ENCODE measurements at places on chromosomes 12 and 14.

GRCh38 chr12:51372021-51372420 lies 19.2 kb downstream of the GALNT6 start:
- no peaks in the 10 kb centered on the region for H3K36me3 ChIP-seq
- DNase-seq = no peak
- no peak overlapping the region for H3K4me3 ChIP-seq
- H3K27ac ChIP-seq = peak overlapping the region; percentile 20
- no peaks in the 10 kb centered on the region for H3K27me3 ChIP-seq

DNA sequence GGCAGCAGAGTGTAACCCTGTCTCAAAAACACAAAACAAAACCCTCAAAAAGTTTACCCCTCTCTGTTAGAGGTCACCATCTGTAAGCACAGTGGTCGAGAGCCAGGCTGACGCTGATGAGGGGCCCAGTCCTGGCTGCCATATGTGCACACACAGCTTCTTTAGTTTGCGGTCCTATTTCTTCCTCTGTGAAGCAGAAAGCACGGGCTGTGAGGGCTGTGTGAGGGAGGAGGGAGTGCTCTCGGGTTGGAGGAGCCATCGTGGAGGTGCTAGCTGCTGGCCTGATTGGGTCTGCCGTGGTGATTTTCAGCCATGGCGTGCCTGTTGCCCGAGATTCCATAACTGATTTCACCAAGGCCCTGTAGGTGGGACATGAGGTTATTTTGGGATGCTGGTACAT lies 3.5 kb downstream of the ULK1 start:
- H3K4me1 ChIP-seq = peaks cover 70% of the 10 kb centered on the region
- H3K36me3 ChIP-seq = no peaks in the 10 kb centered on the region
- H3K27ac ChIP-seq = peak overlapping the region; percentile 98
- H3K4me3 ChIP-seq = no peak overlapping the region
- H3K27me3 ChIP-seq = no peaks in the 10 kb centered on the region
- no peak for DNase-seq

GRCh38 chr12:131223791-131224225 lies 270.1 kb downstream of the ADGRD1 start:
- no peak overlapping the region for H3K4me3 ChIP-seq
- H3K36me3 ChIP-seq = no peaks in the 10 kb centered on the region
- H3K27ac ChIP-seq = no peak overlapping the region
- H3K27me3 ChIP-seq = no peaks in the 10 kb centered on the region
- no peaks in the 10 kb centered on the region for H3K4me1 ChIP-seq
- no peak for DNase-seq

- no peaks in the 10 kb centered on the region for H3K36me3 ChIP-seq
- no peaks in the 10 kb centered on the region for H3K27me3 ChIP-seq
- no peaks in the 10 kb centered on the region for H3K4me1 ChIP-seq
- H3K4me3 ChIP-seq = no peak overlapping the region
- H3K27ac ChIP-seq = no peak overlapping the region
Measured at GRCh38 chr14:56979936-56980335, 169.7 kb upstream of the OTX2 start.

GRCh38 chr14:20455355-20456300 lies 602 bp downstream of the APEX1 start:
- DNase-seq = no peak
- no peaks in the 10 kb centered on the region for H3K27me3 ChIP-seq
- H3K36me3 ChIP-seq = peaks cover 59% of the 10 kb centered on the region

- DNase-seq = no peak
- H3K4me3 ChIP-seq = no peak within 1 kb of the TSS
- peaks cover 5% of the 10 kb centered on the region for H3K27me3 ChIP-seq
- H3K36me3 ChIP-seq = no peaks in the 10 kb centered on the region
- no peak within 1 kb of the TSS for H3K27ac ChIP-seq
Measured at GRCh38 chr12:132618683-132619043, at the start of gene P2RX2. Gene P2RX2, plus strand, starts transcription at chr12:132618776. Its CDS starts 41 bp downstream, at chr12:132618817.

DNA sequence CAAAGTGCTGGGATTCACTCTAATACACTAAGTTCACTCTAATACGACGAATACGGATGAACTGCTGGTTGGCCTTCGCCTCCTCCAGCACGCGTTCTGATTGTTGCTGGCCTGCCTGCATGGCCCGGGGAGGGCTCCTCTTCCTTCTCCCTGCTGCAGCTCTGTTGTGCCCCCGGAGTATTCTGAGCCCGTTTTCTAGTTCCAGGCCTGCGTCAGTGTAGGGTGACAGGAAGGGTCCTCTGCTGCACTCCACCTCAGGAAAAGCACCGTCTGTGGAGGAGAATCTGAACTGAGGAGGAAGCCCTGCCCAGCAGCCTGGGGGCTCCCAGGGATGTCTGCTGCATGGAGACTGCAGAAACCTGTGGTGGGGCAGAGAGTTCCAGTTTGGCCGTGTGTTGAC lies 44.4 kb downstream of the DDX51 start:
- no peak for DNase-seq
- no peak overlapping the region for H3K27ac ChIP-seq
- peaks cover 6% of the 10 kb centered on the region for H3K36me3 ChIP-seq
- no peak overlapping the region for H3K4me3 ChIP-seq
- H3K4me1 ChIP-seq = no peaks in the 10 kb centered on the region

DNA sequence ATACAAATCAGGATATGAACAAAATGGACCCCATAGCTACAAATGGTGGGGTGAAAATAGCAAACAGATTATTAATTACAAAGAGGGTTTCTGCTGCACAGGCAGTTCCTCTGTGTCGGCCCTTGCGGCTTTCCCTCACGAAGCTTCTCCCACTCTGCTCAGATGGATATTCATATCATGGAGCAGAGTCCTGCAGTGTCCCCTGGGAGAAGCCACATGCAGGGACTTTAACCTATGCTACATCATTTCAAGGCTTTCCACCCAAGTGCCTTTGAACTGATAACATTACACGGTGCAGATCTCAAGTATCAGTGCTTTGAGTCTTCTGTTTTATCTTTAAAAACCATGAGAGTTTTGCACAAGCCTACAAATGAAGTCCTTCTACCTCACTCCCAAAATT lies 229.1 kb downstream of the PPM1H start:
- peaks cover 27% of the 10 kb centered on the region for H3K4me1 ChIP-seq
- H3K36me3 ChIP-seq = no peaks in the 10 kb centered on the region
- no peaks in the 10 kb centered on the region for H3K27me3 ChIP-seq
- H3K4me3 ChIP-seq = no peak overlapping the region
- no peak overlapping the region for H3K27ac ChIP-seq

DNA sequence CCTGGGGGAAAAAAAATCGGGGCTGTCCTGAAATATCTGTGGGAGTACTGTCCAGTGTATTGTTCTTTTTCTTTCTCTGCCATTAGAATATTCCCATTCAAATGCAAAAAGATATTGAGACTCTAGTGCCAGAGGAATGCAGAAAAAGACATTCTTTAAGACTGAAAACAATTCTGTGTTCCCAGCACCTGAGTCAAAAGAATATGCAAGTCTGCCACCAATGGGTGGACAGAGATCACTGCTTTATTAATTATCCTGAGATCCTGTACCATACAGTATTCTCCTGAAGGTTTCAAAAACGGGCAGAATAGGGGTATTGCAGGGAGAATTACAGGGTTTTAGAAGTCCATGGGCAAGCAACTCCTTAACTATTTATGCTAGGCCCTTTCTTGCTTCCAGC lies 361.8 kb downstream of the C12orf50 start:
- H3K27ac ChIP-seq = no peak overlapping the region
- no peak overlapping the region for H3K4me3 ChIP-seq
- no peaks in the 10 kb centered on the region for H3K36me3 ChIP-seq
- no peaks in the 10 kb centered on the region for H3K27me3 ChIP-seq
- H3K4me1 ChIP-seq = no peaks in the 10 kb centered on the region

- no peaks in the 10 kb centered on the region for H3K27me3 ChIP-seq
- H3K4me1 ChIP-seq = no peaks in the 10 kb centered on the region
- H3K27ac ChIP-seq = no peak overlapping the region
- DNase-seq = no peak
- no peak overlapping the region for H3K4me3 ChIP-seq
Measured at GRCh38 chr14:29274890-29275596, 508.5 kb downstream of the FOXG1 start.

DNA sequence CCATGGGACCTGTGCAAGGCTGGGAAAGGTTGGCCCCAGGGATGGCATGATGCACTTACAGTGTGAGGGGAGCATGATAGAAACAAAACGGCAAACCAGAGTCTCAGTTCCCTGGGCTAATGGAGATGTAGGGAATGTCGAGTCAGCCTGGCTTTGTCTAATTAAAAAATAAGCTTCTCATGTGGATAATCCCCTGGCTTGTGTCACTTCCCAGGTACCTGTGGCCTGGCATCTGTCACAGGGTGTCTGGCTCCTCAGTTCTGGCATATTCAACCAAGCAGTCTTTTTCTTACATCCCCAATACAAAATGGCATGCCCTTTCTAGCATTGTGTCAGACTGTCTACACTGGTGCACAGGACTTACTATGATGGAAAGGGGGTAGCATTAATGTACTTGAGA lies 261.4 kb downstream of the GRIN2B start:
- H3K36me3 ChIP-seq = no peaks in the 10 kb centered on the region
- H3K4me1 ChIP-seq = no peaks in the 10 kb centered on the region
- no peak for DNase-seq
- no peaks in the 10 kb centered on the region for H3K27me3 ChIP-seq

GRCh38 chr14:104114421-104115130 lies 23.8 kb upstream of the KIF26A start:
- H3K36me3 ChIP-seq = no peaks in the 10 kb centered on the region
- no peaks in the 10 kb centered on the region for H3K27me3 ChIP-seq
- DNase-seq = no peak
- H3K27ac ChIP-seq = no peak overlapping the region
- peaks cover 20% of the 10 kb centered on the region for H3K4me1 ChIP-seq

DNA sequence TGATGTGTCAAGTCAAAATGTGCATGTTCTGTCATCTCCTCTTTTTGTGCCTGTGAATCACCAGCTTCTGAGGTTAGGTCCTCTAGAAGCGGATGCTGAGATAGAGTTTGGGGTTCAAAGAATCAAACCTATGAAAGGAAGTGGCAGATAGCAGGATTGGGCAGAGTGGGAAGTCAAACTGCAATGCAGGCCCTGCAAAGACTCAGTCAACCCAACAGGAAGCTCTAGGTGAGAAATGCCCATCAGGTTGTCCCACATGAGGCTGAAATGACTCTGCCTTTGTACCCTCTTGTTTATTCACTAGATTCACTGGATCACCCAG lies 4.5 kb upstream of the MIA2 start:
- H3K27me3 ChIP-seq = no peaks in the 10 kb centered on the region
- DNase-seq = no peak
- H3K4me1 ChIP-seq = no peaks in the 10 kb centered on the region
- no peak overlapping the region for H3K27ac ChIP-seq
- H3K4me3 ChIP-seq = no peak overlapping the region

DNA sequence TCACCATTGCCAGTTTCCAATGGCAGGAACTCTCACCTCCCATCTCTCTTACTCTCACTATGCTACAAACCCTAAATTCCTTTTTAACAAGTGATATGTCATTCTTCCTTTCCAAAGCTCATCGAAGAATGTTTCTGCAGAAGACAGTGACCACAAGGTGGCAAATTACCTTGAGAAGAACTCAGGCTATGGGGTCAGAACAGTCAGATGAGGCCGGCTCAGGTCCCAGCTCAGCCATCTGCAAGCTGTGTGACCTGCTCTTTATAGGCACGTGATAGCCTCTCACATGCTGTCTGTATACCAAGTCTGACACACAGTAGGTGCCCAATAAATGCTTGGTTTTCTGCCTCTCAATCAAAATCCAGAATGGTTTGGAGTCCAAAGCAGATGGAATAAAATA lies 80.7 kb downstream of the FOXN3 start:
- no peak overlapping the region for H3K4me3 ChIP-seq
- H3K27ac ChIP-seq = peak overlapping the region; percentile 81
- peaks cover 39% of the 10 kb centered on the region for H3K4me1 ChIP-seq
- H3K27me3 ChIP-seq = no peaks in the 10 kb centered on the region
- DNase-seq = no peak

- H3K36me3 ChIP-seq = no peaks in the 10 kb centered on the region
- H3K4me1 ChIP-seq = no peaks in the 10 kb centered on the region
- no peaks in the 10 kb centered on the region for H3K27me3 ChIP-seq
- H3K27ac ChIP-seq = no peak overlapping the region
Measured at GRCh38 chr12:57319678-57320469, 68.9 kb upstream of the STAC3 start.

GRCh38 chr12:108850854-108851573 lies 6.4 kb downstream of the SSH1 start:
- no peaks in the 10 kb centered on the region for H3K27me3 ChIP-seq
- H3K4me3 ChIP-seq = no peak overlapping the region
- peaks cover 67% of the 10 kb centered on the region for H3K4me1 ChIP-seq
- no peaks in the 10 kb centered on the region for H3K36me3 ChIP-seq

DNA sequence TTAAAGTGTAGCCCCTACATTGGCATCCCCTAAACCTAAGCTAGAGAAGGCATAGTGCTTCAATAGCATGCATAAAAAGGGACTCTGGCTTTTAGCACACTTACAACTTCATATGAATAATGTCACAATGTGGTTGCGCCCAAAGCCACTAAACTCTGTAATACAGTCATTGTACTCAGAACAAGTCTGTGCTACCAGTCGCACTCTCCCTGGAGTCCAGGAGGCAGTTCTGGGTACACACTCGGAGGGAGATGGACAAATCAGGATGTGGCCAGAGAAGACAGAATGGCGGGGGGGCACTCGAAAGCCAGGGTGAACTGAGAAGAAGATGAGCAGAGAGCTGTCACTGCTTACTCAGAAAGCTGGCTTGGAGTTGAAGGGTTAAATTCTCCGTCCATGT lies 10.6 kb downstream of the SAMD4A start:
- peaks cover 25% of the 10 kb centered on the region for H3K4me1 ChIP-seq
- no peak overlapping the region for H3K4me3 ChIP-seq
- no peaks in the 10 kb centered on the region for H3K27me3 ChIP-seq
- DNase-seq = no peak
- no peak overlapping the region for H3K27ac ChIP-seq
- no peaks in the 10 kb centered on the region for H3K36me3 ChIP-seq

- no peak overlapping the region for H3K4me3 ChIP-seq
- H3K27me3 ChIP-seq = no peaks in the 10 kb centered on the region
- no peaks in the 10 kb centered on the region for H3K4me1 ChIP-seq
- DNase-seq = no peak
Measured at GRCh38 chr12:132075026-132075713, 68.9 kb downstream of the DDX51 start.

DNA sequence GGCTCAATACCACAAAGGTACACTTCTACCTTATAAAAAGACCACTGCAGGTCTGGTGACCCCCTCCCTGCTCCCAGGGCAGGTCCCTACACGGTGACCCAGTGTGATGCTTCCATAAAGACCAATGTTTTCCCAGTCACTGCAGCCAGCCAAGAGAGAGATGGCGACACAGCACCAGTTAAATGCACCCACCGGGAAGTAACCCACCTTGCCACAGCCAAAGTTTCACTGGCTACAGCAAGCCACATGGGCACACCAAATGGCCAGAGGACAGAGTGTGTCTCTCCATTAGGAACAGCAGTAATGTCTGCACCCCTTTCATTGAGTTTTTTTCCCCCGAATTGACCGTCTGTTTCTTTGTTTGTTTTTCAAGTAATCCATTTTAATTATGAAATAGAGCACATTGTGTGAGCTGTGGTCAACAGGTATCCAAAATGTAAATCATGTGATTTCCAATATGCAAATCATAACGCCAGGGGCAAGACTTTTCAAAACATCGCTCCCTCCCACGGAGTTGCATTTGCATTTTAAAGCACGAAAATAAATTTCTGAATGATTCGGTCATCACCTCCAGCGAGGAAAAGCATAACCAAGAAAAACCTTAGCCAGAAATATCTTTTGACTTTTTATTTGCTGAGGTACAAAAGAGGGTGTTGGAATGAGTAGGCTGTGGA lies 48.9 kb upstream of the EML1 start:
- no peaks in the 10 kb centered on the region for H3K36me3 ChIP-seq
- H3K27ac ChIP-seq = peak overlapping the region; percentile 67
- no peak overlapping the region for H3K4me3 ChIP-seq
- DNase-seq = no peak
- H3K27me3 ChIP-seq = no peaks in the 10 kb centered on the region
